Renal cortical epithelial cell (primary cell): ENCODE measurements at places on chromosomes 2 and 18.
A peak's percentile ranks its signal among the peaks of the same experiment; 100 is the strongest.

DNA sequence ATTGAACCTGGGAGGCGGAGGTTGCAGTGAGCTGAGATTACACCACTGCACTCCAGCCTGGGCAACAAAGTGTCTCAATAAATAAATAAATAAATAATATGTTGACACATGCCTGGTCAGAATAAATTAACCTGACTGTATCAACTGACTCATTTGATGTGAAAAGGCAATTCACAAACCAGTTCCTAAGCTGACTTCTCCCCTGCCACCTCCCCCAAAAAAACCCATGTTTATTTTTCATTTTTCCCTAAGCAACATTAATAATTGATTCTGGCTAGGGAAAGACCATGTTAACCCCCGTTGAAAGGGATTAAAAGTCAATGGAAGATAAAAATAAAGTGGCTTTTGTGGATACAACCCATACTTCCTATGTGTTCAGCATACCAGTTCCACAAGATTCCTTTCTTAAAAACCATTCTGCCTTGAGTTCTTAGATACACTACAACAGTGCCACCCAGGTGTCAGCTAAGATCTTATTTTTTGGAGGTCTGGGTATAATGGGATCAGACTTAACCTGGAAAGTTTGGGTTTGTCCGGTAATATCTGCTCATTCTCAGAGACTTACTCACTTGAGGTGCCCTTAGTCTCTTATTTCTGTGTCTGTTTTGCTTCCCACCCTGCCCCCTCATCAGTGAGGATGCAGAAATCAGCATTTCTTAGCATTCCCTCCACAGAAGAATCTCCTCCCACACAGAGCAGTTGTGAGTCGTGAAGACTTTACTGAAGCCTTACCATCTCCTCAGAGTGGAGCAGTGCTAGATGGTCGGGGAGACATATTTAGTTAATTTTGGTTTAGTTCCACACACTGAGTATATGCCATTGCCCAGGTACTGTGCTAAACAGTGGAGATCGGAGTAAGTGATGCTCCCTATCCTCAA is 10.1 kb upstream of the MCFD2 start:
- peak; percentile 46 for DNase-seq

DNA sequence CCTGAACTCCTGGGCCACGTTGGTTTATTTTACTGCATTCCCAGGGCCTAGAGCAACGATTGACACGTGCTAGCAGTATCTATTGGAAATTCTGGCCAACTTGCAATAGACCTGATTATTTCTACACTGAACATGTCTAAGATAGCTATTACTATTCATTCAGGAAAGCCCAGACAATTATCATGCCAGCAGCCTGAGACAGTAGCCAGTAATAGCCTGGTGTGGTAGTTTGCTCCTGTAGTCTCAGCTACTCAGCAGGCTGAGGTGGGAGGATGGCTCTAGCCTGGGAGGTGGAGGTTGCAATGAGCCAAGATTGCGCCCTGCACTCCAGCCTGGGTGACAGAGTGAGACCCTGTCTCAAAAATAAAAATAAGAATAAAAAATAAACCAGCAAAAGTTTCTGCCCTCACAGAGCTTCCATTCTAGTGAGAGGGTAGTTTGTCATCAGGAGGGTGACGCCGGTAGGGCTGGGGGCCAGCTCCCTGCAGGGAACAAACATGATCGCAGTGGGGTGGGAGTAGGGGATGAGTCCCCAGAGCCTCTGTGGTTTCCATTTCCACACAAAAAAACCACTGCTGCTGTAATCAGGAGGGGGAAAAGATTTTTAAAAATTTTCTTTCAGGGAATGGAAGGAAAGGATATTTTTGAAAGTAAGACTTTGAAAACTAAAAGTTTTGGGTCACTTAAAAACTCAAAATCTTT is 4.3 kb downstream of the CASP8 start:
- no peak for DNase-seq

- peak; percentile 48 for DNase-seq
These were observed 155.1 kb downstream of the DOCK10 start for GRCh38 chr2:224887141-224887540.

GRCh38 chr2:105950521-105951383 is 206.0 kb downstream of the NCK2 start:
- DNase-seq, result no peak

- DNase-seq, result no peak
These were observed 37.7 kb downstream of the STON1 start for GRCh38 chr2:48567671-48568070.

DNA sequence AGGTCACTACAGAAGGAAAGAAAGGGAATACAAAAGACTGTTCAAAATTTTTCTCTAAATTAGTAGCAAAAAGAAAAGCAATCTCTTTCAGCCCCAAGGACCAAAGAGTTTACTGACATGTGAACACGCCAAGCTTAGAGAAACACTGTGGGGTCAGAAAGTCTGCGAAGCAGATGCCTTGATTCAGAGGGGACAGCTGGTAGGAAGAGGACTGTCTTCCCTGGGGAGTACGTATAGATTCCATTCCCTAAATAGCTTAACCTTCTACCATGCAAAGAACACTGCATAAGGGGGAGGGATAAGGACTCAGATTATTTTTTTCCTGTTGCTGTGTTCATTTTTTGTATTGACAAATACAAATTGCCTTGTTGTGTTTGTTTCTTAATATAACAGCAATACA is 96.1 kb downstream of the IRS1 start:
- no peak for DNase-seq

- DNase-seq, result no peak
These were observed 89.6 kb downstream of the TPO start for GRCh38 chr2:1502891-1503304.

DNA sequence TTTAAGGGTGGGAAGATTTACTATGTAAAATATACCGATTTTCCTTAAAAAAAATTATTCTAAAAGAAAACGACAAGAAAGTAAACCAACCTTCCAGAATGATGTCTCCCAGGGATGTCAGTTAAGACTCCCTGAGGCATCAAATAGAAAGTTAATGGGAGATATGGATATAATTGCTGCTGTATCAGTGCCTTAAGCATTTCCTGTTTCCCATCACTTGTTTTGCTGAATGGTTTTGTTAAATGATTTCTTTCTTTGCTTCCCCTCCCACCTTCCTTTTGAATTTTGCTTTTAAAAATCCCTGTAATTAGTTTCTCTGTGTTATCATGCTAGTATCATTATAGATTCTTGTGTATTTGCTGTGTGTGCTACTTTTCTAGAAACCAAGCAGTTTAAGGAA is 154.3 kb upstream of the CWC22 start:
- no peak for DNase-seq

DNA sequence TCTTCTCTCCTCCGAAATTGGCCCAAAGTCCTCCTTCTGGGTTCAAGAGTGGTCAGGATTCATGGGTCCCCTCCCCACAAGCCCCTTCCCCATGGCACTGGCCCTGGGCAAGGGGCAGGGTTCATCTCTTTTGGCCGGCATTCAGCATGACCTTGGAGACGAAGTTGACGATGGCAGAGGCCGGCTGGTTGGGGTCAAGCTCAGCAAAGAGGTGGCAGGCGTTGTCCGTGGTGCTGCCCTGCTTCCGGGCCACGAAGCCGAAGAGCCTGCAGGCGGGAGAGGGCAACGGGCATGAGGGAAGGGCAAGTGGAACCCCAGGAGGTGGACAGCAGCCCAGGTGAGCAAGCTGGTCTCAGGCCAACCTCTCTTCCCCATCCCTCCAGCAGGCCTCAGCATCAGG is 198.5 kb downstream of the TNS1 start:
- DNase-seq, result no peak

DNA sequence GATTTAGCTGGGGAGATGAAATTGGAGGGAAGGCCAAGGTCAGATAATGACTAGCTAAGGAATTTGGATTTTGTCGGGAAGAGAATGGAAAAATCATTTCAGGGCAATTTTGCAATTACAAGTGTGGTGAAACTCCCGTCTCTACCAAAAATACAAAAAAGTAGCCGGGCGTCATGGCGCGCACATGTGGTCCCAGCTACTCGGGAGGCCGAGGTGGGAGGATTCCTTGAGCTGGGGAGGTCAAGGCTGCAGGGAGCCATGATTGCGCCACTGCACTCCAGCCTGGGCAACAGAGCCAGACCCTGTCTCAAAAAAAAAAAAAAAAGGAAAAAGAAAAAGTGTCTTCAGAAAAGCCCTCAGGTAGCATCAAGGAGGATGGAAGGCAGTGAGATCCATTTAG is 1.2 kb upstream of the TXNL1 start:
- no peak for DNase-seq

GRCh38 chr2:186636800-186637496 is 47.1 kb downstream of the ITGAV start:
- DNase-seq, result no peak
